ENCODE measurements at places on chromosomes 6 and 20.

GRCh38 chr6:56152611-56153010 is 94.8 kb downstream of the COL21A1 start:
- no peak for DNase-seq

DNA sequence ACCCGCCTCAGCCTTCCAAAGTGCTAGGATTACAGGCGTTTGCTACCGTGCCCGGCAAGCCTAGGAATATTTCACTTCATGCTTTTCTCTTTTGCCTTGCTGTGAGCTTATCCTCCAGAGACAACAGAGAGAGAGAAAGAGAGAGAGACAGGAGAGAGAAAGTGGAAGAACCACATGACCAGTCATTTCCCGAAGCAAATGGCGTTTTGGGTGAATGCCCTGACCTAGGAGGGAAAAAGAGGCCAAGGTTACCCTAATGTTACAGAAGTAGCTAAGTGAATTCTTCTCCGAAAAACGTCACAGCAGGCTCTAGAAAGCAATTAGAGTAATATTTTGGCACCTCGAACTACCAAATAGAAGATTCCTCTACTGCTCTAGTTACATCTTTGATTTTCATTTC is 9.1 kb downstream of the SGK1 start:
- DNase-seq = no peak

DNA sequence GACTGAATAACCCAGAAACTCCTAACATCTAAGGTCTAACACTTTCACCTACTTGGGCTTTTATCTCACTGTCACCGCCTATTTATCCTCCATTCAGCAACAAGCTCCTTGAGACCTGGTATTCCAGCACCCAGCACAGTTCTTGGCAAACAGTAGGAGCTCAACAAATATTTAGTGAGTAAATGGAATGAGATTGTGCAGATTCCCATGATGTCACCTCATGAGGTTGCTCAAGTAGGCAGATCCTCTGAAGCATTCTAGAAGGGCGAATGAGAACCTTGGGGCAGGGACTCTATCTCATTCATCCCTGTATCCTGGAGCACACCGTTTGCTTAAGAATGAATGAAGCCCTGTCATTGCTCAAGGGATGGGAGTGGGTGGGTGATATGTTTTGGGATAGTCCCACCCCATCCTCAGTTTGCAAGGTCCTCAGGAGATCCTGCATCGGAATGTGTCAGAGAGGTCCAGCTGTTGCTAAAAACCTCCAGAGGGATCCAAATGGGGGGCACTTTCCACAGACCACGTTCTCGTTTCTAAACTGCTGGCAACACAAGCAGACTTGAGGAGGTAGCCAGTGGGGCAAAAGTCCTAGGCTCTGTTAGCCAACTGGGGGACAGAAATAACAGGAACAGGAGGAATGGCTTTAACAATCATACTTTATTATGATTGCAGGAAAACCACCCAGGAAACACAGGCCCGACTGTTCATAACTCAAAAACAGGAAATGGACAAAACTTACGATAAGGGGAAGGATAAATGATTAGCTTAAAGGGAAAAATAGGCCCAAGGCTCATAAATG is 42.0 kb downstream of the EDN1 start:
- DNase-seq = no peak

GRCh38 chr20:38184101-38184500 is 19.0 kb upstream of the TGM2 start:
- no peak for DNase-seq

DNA sequence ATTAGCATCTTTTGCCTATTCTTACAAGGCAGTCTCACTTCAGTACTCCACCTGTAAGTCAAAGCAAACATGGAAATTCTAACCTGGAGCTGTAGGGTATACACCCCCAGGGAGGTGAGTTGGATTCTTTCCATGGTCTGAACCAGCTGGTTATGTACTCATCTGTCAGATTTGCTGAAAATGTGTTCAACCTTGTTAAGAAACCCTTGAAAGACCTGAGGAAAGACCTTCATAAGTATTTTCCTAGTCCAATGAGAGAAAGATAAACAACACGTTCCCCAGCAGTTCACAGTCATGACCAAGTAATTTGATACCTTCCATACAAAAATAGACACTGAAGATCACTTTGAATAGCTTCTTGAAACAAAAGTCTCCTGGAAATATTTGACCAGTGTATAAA is 42.5 kb downstream of the ID4 start:
- DNase-seq = no peak

DNA sequence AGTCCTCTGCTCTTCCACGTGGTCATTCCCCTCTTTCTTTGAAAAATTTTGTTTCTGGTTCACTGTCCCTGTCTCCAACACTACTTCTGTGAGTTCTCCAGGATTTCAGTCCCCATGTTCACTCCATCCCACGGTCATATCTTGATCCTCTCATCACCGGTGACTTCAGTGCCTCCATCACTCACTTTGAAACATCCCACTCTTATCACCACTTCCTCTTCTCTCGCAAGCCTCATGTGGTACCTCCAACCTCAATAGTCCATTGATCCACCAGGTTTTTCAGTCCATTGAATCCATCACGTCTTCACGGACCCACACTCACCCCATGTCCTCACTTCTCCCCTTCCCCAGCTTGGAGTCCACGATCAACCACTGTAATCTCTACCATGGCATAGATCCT is 64.8 kb downstream of the CARMIL1 start:
- no peak for DNase-seq

DNA sequence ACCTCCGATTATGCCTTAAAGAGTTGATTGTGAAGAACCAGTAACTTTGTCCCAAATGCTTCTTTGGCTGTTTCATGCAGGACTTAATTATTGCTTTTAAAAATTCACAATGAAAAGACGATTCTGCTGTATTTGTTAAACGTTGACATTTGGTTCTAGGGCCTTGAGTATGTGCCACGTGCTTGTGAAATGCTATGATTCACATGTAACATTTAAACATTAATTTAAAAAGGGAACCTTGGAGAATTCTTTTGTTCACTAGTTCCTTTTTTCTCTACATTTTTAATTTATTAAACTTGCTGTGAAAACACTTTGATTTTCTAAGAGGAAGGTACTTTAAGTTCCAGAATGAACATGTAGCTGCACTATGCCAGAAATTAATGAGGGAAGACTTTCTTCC is 9.5 kb downstream of the GZF1 start:
- no peak for DNase-seq

GRCh38 chr6:132498638-132499037 is 14.3 kb downstream of the STX7 start:
- no peak for DNase-seq

GRCh38 chr6:22451962-22452361 is 117.4 kb upstream of the HDGFL1 start:
- DNase-seq = no peak

- no peak for DNase-seq
These were observed 8.2 kb downstream of the ZFAND3 start for GRCh38 chr6:37827603-37828265.
